AG20443 (cell line): ENCODE measurements at places on chromosomes 16 and 17.

- DNase-seq, result no peak
Observed at GRCh38 chr16:36336-36984, 16.9 kb downstream of the POLR3K start.

DNA sequence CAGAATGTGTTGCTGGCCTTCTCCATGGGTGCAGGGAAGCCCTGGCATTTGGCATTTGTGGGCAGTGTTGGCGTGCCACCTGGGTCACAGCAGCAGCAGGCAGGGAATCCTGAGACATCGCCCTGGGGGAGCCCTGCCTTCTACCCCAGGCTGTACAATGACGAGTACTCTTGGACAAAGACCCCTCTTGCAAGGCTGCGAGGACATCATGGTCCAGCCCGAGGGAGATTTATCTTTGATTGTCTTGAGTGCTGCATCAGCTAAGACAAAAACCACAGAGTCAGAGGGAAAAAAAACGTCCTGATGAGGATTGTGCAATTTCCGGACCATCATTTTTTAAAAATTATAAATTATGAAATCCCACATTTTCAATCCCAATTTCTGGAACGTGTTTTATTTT lies 3.7 kb downstream of the CRISPLD2 start:
- DNase-seq, result peak; percentile 44

DNA sequence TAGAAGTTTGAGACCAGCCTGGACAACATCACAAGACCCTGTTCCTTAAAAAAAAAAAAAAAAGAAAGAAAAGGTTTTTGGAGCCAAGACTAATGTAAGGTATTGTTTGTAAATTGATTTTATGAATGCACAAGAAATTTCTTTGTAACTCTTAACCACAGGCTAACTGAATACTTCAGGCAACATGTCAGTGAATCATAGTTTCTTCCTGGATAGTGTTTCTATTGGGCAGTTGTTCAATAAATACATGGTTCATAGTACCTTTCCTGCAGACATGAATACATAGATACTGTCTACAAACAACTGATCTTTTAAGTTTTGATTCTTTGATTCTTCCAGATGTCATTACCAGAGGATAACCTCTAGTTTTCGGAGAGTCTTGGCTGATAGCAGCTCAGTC lies 11.6 kb downstream of the DDX42 start:
- peak; percentile 54 for DNase-seq

DNA sequence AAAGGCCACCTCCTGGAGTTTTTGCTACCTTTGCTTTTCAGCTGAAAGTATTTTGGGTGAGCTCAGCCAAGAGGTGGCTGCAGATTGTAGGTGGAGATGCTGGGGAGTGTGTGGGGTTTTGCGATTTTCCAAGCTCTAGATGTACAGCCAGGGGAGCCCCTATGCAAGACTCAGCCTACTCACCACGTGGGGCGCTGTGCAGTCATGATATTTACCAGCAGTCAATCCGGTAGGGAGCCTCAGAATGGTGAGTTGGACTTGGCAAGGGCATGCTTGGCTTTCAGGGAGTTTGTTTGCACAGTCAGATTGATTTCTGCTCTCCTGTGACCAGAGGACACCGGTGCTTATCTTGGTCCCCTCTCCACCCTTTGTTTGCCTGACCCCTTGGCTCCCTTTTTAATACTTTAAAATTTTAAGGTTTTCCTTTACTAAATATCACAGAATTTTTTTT lies 175.3 kb downstream of the UTP18 start:
- peak; percentile 14 for DNase-seq

DNA sequence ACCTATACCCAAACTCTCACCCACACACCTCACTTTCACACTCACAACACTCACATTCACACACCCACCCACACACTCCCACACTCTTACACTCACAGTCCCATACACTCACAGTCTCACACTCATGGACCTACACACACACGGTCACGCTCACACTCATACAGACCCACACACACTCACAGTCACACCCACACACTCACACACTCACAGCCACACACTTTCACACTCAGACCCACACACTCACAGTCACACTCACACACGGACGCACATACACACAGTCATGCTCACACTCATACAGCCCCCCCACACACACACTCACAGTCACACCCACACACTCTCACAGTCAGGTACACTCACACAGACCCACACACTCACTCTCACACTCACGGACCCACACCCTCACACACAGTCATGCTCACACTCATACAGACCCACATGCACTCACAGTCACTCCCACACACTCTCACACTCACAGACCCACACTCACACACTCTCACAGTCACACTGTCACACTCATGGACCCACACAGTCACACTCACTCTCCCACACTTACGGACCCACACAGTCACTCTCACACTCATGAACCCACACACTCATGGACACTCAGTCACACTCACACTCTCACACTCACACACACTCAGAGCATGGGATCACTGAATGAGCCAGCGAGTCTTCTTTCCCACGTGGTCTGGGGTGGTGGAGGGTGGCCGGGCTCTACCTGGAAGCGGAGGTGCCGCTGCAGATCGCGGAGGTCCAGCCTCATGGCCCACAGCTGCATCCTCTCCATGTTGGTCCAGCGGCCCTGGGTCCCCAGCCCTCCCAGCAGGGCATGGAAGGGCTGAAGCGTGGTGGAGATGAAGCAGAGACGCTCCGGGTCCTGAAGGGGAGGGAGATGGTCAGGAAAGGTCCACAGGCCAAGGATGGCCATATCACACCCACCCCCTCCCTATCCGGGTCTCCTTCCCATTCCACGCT lies 5.1 kb downstream of the IL27 start:
- DNase-seq, result no peak
